Activated naive CD8-positive, alpha-beta T cell treated with anti-CD3 and anti-CD28 coated beads, Interleukin-2, amount 10 ng/mL, durations not matched to agents 7 days and 5 days (primary cell): ENCODE measurements at places on chromosomes 5 and 9. TPM values are rescaled to one million over a fixed set of nuclear protein-coding genes. Genes with fewer than 3 reads are reported as not detected.

GRCh38 chr9:35854091-35854762, 16.0 kb downstream of the OR13J1 start:
- DNase-seq, result no peak
- H3K4me1 ChIP-seq, result no peaks in the 10 kb centered on the region
- no peaks in the 10 kb centered on the region for H3K36me3 ChIP-seq
- H3K4me3 ChIP-seq, result no peak overlapping the region
- peaks cover 3% of the 10 kb centered on the region for H3K27me3 ChIP-seq

DNA sequence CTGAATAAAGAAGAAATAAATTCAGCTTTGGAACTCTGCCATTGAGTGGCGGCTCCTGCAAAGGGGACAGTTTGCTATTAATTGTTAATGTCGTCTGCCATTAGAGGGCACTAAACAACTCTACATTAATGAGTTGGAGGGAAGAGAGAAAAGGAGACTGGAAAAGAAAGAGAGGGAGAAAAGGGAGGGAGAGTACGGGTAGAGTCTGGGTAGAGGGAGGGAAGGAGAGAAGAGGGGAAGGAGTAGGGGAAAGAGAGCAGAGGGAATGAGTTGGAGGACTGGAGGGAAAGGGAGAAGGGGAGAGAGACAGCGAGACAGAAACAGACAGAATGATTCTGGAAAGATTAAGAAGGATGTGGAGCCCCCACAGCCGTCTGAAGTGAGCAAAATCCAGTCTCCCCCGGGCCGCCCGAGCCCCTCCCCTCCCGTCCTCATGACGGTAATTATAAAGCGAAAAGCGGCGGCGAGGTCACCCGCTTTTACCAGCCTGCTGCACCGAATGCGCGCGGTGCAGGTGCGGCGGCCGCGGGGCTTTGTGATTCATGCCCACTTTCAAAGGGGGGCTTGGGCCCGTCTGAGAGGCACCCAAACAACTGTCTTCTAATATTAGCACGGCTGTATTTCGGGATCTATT, 1.9 kb upstream of the FST start:
- DNase-seq, result peak; percentile 38
- H3K36me3 ChIP-seq, result no peaks in the 10 kb centered on the region
- H3K27ac ChIP-seq, result no peak overlapping the region
- peaks cover 21% of the 10 kb centered on the region for H3K4me1 ChIP-seq

GRCh38 chr9:2465921-2466460, 155.6 kb upstream of the VLDLR start:
- no peaks in the 10 kb centered on the region for H3K4me1 ChIP-seq
- no peak for DNase-seq
- H3K36me3 ChIP-seq, result no peaks in the 10 kb centered on the region
- no peak overlapping the region for H3K27ac ChIP-seq

GRCh38 chr9:34499076-34499475, 23.7 kb downstream of the ENHO start:
- H3K27me3 ChIP-seq, result peaks cover 2% of the 10 kb centered on the region
- DNase-seq, result no peak
- H3K36me3 ChIP-seq, result no peaks in the 10 kb centered on the region
- H3K4me1 ChIP-seq, result peaks cover 2% of the 10 kb centered on the region
- no peak overlapping the region for H3K27ac ChIP-seq

DNA sequence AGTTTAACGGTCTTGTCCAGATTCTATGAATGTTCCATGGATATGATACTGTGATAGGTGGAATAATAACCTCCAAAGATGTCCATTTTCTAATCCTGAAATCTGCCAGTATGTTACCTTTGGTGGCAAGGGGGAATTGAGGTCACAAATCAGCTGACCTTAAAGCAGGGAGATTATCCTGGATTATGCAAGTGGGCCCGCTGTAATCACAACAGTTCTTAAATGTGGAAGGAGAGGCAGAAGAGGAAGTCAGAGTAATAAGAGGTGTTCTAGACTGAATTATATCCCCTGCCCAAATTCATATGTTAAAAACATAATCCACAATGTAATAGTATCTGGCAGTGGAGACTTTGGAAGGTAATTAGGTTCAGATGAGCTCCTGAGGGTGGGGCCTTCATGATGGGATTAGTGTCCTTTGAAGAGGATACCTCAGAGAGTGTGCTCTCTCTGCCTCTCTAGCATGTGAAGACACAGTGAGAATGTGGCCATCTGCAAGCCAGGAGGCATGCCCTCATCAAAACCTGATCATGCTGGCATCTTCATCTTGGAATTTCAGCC, 47.6 kb upstream of the ZFAND5 start:
- H3K27me3 ChIP-seq, result peaks cover 2% of the 10 kb centered on the region
- no peaks in the 10 kb centered on the region for H3K36me3 ChIP-seq
- DNase-seq, result no peak
- no peak overlapping the region for H3K27ac ChIP-seq

Gene GFI1B
- not detected for total RNA-seq

DNA sequence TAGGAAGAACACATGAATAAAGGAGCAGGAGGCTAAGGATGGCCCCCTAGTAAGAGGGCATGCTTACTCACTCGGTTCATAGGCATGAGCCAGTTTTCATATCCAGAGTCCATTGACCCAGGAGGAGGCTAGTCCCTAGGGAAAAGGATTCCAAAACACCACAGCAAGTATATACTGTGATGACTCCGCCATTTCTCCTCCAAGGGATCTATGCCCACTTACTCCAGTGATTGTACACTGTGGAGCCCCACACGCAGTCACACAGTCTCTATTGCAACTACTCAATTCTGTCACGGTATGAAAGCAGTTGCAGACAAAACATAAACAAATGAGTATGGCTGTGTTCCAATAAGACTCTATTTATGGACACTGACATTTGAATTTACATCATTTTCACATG, 117.7 kb upstream of the ALDH1B1 start:
- H3K27me3 ChIP-seq, result peaks cover 2% of the 10 kb centered on the region
- DNase-seq, result no peak
- H3K36me3 ChIP-seq, result no peaks in the 10 kb centered on the region
- H3K4me3 ChIP-seq, result no peak overlapping the region
- no peak overlapping the region for H3K27ac ChIP-seq
- H3K4me1 ChIP-seq, result peaks cover 12% of the 10 kb centered on the region

Gene TLX3
- total RNA-seq, result not detected

GRCh38 chr5:53969176-53969730, 341.1 kb downstream of the ARL15 start:
- H3K36me3 ChIP-seq, result peaks cover 1% of the 10 kb centered on the region
- no peak overlapping the region for H3K4me3 ChIP-seq
- DNase-seq, result no peak
- H3K4me1 ChIP-seq, result no peaks in the 10 kb centered on the region
- H3K27me3 ChIP-seq, result no peaks in the 10 kb centered on the region

GRCh38 chr5:2166306-2166978, 283.7 kb upstream of the IRX4 start:
- no peaks in the 10 kb centered on the region for H3K4me1 ChIP-seq
- no peak overlapping the region for H3K4me3 ChIP-seq
- peaks cover 2% of the 10 kb centered on the region for H3K27me3 ChIP-seq
- H3K27ac ChIP-seq, result no peak overlapping the region

GRCh38 chr5:41763081-41763480, 107.1 kb downstream of the OXCT1 start:
- H3K4me3 ChIP-seq, result no peak overlapping the region
- H3K27ac ChIP-seq, result no peak overlapping the region
- peaks cover 2% of the 10 kb centered on the region for H3K4me1 ChIP-seq
- no peaks in the 10 kb centered on the region for H3K27me3 ChIP-seq
- peaks cover 25% of the 10 kb centered on the region for H3K36me3 ChIP-seq

DNA sequence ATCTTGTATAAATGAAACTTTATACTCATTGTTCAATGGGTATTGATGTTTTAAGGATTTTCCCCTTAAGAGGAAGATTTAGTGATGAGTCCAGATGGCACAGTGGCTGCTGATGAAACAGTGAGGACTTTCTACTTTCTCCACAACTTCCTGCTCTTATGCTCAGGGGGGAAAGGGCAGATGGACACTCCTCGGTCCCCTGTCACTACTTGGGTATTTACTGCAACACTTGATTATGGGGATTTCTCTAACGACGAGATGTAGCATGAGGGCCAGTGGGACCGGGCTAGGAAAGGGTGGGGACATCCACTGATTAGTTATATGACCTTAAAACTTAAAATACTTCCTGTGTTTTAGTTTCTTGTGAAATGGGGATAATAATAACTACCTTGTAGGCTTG, 146.1 kb upstream of the HMHB1 start:
- peaks cover 2% of the 10 kb centered on the region for H3K27me3 ChIP-seq
- no peaks in the 10 kb centered on the region for H3K4me1 ChIP-seq
- DNase-seq, result no peak
- no peaks in the 10 kb centered on the region for H3K36me3 ChIP-seq
- no peak overlapping the region for H3K4me3 ChIP-seq

GRCh38 chr5:136062366-136063274, 33.8 kb downstream of the TGFBI start:
- H3K27ac ChIP-seq, result no peak overlapping the region
- peaks cover 9% of the 10 kb centered on the region for H3K27me3 ChIP-seq
- H3K36me3 ChIP-seq, result no peaks in the 10 kb centered on the region
- H3K4me1 ChIP-seq, result no peaks in the 10 kb centered on the region
- no peak for DNase-seq

Gene SPINK13
- total RNA-seq, result not detected

- no peak for DNase-seq
- peaks cover 2% of the 10 kb centered on the region for H3K4me1 ChIP-seq
- no peaks in the 10 kb centered on the region for H3K36me3 ChIP-seq
- no peak overlapping the region for H3K27ac ChIP-seq
- H3K27me3 ChIP-seq, result peaks cover 1% of the 10 kb centered on the region
- no peak overlapping the region for H3K4me3 ChIP-seq
These were observed 339.0 kb downstream of the NSG2 start for GRCh38 chr5:174384509-174384947.

Gene EFNA5
- total RNA-seq, result not detected

- no peaks in the 10 kb centered on the region for H3K4me1 ChIP-seq
- H3K36me3 ChIP-seq, result no peaks in the 10 kb centered on the region
- H3K27ac ChIP-seq, result no peak overlapping the region
These were observed 134.8 kb upstream of the BOD1 start for GRCh38 chr5:173751266-173751600.
